ENCODE measurements at places on chromosomes 16 and 17.
A peak's percentile ranks its signal among the peaks of the same experiment; 100 is the strongest.

DNA sequence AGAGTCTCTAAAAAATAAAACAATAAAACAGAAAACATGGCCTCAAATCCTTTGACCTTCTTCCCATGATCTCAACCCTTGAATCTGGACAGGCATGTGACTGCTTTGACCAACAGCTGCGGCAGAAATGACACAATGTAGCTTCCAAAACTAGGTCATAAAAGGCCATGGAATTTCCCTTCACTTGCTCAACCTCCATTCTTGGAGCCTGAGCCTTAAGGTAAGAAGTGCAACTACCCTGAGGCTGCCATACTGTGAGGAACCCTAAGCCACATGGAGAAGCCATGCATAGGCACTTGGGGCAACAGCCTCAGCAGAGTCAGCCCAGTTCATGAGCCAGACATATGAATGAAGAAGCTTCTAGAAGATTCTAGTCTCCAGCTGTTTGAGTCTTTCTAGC lies 75.7 kb upstream of the BRD7 start:
- DNase-seq: no peak

DNA sequence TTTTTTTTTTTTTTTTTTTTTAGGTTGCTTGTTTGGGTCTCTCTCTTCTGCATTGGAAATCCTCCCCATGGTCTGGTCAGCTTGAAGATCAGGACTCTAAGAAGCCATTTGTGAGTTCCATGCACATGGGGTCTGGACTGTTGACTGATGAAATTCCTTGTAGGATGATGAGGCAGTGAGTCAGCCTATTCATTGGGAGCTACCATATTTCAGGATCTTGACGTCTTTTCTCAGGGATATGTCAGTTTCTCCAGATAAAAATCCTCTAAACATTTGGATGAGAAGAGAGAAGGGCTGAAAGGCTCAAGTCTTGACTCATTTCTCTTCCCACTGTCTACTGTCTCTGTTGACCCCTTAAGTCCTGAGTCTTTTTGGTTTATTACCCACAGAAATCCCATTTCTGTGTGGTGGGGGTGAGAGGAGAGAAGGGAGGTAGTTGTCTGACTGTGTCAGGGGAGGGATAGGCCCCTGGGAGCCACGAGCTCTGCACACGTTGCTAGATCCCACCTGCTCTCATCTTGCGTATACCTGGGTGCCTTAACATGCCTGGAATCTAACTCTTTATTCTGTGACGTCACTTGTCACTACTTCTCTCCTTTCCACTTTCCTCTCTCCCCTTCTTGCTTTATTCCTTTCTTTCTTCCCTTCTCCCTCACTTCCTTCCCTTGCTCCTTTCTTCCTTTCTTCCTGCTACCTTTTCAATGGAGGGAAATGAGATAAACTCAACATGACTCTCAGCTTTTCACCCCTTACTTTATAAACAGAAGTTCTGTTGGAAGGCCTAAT lies 333.1 kb upstream of the XYLT1 start:
- no peak for DNase-seq

DNA sequence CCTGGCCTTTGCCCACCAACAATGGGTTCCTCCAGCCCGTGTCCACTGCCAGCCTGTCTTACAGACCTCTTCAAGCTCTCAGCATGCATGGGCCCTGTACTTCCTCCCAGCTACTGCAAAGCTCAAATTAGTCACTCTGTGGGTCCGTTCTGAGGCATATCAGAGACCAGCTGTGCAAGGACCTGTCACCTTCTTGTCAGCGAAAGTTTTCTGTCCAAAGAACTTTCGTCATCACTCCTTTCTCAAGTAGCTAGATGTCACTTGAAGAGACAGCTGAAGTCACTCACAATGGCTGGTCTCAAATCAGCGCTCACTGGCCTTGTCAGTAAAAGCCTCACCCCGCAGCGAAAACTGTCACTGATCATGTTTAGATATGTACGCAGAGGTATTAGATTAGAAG lies 91.4 kb upstream of the DYNLRB2 start:
- DNase-seq: no peak

GRCh38 chr17:43418441-43419374 lies 19.9 kb downstream of the ARL4D start:
- peak; percentile 51 for DNase-seq

- DNase-seq: peak; percentile 64
These were observed 12.6 kb upstream of the ATP6V0C start for GRCh38 chr16:2500918-2501750.

- DNase-seq: no peak
These were observed 18.2 kb downstream of the DHX38 start for GRCh38 chr16:72111657-72112451.

DNA sequence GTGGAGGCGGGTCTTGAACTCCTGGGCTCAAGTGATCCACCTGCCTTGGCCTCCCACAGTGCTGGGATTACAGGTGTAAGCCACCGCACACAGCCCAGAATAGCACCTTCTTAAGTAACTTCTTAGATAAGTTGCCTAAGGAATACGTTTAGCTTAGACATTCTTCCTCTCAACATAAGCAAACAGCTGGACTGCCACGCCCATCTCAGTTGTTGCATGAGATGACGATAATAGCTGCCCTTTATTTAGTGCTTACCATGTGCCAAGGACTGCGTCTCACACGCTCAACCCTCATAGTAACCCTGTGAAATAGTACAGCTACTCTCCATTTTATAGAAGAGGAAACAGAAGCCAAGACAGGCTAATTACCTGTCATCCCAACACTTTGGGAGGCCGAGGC lies 11.8 kb downstream of the HASPIN start:
- no peak for DNase-seq

DNA sequence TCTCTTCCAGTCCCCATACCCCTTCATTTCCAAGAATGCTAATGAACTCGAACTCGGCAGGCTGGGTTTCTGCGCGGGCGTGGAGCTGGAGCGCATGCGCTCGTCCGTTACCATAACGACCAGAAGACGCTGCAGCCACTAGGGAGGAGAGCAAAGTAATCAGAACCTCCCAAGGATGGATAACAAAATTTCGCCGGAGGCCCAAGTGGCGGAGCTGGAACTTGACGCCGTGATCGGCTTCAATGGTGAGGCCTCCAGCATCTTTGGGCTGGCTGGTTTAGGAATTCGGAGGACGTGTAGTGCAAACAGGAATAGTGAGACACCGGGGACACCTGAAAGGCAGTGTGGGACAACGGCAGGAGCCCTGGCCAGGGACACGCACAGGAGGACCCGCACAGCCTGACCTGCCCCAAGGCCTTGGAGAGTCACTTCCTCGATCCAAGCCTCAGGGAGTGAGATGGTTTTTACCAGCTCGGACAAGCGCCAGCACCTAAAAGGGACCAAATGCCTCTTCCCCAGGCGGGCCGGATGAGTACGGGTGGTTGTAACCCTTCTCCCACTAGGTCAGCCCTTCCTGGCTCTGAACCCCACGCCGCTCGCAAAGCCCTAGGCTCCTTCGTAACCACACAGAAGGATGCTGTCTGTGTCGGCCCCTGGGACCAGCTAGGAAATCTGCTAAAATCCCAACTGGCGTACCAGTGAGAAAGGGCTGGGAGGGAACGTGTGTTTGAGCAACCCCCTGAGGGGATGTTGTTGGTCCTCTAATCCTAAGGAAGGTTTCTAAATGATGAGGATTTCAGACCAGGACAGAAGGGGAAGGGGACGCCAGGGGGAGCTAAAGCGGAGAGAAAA lies at the start of gene CFAP52:
TSS of gene CFAP52 (plus strand) at position 122 of the 852 bp plus-strand sequence. CDS start at position 176, 54 bp downstream.
- peak; percentile 80 for DNase-seq

- DNase-seq: no peak
These were observed 9.8 kb upstream of the TBX2 start for GRCh38 chr17:61389670-61390478.

GRCh38 chr16:19115148-19116021 lies 1.6 kb downstream of the ITPRIPL2 start:
- no peak for DNase-seq

DNA sequence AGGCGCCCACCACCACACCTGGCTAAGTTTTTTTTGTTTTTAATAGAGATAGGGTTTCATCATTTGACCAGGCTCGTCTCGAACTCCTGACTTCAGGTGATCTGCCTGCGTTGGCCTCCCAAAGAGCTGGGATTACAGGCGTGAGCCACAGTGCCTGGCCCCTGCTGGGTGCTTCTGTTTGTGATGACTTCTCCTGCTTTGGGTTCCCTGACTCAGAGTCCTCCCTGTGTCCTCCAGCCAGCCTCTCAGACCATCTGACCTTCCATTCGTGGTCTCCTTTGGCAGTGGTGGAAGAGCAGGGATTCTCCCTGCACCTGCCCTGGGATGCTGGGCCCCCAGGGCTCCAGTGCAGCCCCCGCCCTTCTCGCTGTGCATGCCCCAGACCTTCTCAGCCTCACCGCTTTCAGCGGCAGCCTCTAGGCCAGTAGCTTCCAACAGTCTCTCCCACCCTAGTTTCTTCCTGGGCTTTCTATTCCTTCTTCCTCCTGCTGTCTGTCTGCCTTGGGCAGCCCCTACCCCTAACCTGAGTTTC lies 13.2 kb downstream of the BEAN1 start:
- no peak for DNase-seq

DNA sequence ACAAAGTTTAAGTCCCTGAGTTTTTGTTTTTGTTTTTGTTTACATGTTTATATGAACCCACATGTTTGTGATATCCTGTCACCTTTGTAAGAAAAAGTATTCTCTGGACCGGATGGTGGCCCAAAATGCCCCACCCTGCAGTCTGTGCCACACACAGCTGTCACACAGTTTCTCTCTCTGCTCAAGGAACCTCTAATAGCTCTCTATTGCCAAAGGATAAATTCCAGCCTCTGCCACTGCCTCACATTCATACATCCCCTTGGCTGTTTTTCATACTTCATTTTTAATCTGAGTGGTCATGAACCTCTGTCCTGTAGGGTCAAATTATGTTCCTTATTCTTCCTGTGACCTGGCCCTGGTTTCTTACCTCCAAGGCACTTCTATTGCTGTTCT lies 520.3 kb upstream of the CDH5 start:
- no peak for DNase-seq

GRCh38 chr17:63041722-63042121 lies 75.7 kb downstream of the TANC2 start:
- DNase-seq: no peak

DNA sequence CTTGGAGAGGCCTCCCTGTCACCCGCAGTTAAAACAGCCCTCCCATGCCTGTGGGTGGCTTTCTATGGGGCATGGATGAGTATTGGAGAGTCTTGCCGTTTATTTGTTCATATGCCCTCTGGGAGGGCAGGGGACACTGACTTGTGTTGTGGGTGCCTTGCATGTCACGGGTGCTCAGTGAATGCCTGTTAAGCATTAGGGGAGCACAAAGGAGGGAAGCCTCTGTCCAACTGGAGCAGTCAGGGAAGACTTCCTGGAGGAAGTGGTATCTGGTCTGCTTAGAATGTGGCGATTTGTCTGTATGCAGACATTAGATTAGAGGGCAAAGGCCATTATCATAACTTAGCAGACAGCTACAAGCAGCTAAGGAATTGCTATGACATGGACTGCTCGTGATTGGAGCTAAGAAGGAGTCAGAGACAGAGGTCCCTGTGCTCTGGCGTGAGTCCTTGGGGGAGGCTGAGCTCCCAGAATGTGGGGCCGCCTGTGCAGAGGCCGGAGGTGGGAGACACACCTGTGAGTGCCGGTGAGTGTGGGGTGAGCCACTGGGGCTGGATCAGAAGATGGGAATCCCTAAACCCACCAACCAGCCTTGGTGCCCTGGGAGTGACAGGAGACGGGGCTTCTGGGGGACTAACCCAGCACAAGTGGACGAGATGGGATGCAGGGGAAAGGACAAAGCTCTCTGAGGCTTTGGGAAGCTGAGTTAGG lies 286.1 kb downstream of the SEC14L1 start:
- no peak for DNase-seq

- DNase-seq: no peak
These were observed 20.6 kb upstream of the CDH15 start for GRCh38 chr16:89150981-89151380.

- no peak for DNase-seq
These were observed 270.1 kb upstream of the TBX2 start for GRCh38 chr17:61129267-61130254.

DNA sequence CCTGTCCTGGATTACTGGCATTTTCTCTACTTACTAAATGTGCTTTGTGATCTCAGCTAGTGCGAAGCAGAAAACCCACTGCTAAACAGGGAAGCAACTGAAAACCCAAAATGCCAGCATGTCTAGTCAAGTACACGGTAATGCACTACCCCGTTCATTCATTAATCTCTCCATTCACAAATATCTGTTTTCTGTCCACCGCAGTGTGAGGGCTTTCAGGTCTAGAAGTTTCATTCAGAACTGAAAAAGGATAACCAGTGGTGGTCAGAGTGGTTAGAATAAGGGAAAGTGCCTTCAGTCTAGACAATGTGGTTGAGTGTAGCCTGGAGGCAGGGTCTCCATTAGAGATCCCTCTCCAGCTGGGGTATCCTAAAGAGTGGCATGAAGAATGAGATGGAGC lies 68.3 kb downstream of the C17orf67 start:
- DNase-seq: no peak

- DNase-seq: no peak
These were observed 125.3 kb downstream of the SALL1 start for GRCh38 chr16:51025588-51026290.

DNA sequence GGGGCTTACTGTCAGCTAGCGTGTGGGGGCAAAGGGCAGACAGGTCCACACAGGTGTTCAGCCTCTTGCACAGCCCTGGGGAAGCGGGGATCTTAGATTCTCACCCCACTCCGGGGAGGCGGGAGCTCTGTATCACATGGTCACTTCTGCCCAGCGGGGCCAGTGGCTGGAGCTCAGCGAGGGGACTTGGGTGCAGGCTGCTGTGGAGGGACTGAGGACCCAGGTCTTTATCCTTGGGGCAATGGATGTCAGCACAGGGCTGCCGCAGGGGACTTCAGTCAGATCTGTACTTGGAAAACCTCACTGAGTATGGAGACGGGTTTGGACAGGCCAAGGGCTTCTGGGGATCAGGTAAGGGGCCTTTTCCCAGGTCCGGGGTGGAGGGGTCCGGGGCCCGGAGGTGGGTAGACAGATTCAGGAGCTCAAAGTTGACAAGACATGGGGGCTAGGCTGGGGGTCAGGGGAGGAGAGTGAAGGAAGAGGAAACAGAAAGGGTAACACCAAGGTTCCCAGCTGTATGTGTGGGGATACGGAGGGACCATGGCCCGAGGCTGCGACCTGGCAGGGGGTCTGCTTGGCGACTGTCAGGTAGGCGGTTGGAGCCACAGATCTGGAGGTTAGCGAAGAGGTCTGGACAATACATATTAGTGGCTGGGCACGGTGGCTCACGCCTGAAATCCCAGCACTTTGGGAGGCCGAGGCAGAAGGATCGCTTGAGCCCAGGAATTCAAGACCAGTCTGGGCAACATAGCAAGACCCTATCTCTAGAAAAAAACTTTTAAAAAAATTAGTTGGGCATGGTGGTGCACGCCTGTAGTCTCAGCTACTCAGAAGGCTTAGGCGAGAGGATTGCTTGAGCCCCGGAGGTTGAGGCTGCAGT lies 15.1 kb upstream of the BAIAP2 start:
- DNase-seq: no peak

Data from COLO829 (cell line).